HL-60 (cell line): ENCODE measurements at places on chromosomes 2 and 18.

DNA sequence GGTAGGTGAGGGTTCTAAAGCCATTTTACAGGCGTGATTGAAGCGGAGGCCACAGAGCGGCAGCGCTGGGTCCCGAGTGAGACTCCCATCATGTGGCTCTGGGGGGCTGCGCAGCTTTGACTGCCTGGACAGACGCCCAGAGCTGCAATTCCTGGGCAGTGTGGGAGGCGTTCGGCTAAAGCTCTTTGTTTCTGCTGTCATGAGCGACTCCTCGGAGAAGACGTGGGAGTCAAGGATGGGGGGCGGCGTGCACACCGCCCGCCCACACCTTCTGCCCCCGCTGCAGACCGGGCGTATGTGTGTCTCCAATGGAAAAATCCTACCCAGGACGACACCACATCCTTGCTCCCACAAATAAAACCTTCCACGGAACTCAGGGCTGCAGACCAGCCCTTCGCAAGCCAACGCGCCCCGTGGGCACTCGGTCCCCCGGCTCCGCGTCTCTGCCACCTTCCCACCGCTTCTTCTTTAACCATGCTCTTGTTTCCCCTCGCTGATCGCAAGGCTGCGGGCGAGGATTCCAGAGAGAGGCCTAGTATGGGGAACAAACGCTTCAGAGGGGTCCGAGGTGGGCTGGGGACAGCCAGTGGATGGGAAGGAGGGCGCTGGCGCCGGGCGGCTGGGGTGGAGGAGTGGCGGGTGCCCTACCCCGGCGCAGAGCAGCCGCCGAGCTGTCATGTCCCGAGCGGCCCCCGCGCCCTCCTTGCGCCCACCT lies 680 bp upstream of the LBH start:
- DNase-seq: no peak

- no peak for DNase-seq
Measured at GRCh38 chr2:197298609-197299008, 12.0 kb downstream of the ANKRD44 start.

GRCh38 chr2:18467749-18468360 lies 92.6 kb downstream of the RDH14 start:
- no peak for DNase-seq

- DNase-seq: no peak
Measured at GRCh38 chr18:63550068-63550467, 7.9 kb downstream of the SERPINB12 start.

GRCh38 chr2:238895891-238896600 lies 48.2 kb downstream of the TWIST2 start:
- no peak for DNase-seq

- no peak for DNase-seq
Measured at GRCh38 chr2:74138600-74139323, 8.9 kb downstream of the BOLA3 start.

GRCh38 chr2:234329202-234329960 lies 167.5 kb downstream of the ARL4C start:
- no peak for DNase-seq

GRCh38 chr2:116761864-116762263 lies 1052.6 kb upstream of the DDX18 start:
- no peak for DNase-seq

DNA sequence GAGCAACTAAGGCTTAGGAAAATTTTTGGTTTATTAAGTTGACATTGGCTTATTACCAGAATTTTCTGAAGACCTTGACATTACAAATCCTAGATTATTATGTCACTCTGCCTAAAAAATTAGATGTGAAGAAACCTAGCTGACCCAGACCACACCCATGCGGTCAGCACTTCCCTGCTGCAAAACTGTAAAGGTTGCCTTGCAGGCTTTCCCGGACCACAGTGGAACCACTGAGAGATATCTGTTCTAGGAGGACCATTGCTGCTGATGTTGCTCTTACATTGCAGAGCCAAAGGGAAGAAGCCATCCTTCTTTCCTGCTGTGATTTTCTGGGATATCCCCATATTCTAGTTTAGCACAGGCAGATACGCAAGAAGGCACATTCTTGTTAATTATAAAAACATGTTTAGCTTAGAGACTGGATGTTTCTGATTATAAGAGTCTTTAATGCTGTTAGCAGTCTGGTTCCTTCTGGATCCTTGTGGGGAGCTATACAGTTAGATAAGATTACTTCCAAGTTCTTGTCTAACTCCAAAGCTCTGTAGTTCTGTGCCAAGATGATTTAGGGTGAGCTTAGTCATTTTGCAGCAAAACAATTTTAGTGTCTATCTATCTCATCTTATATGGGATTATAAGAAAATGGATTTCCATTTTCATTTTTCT lies 70.2 kb downstream of the AOX1 start:
- no peak for DNase-seq

DNA sequence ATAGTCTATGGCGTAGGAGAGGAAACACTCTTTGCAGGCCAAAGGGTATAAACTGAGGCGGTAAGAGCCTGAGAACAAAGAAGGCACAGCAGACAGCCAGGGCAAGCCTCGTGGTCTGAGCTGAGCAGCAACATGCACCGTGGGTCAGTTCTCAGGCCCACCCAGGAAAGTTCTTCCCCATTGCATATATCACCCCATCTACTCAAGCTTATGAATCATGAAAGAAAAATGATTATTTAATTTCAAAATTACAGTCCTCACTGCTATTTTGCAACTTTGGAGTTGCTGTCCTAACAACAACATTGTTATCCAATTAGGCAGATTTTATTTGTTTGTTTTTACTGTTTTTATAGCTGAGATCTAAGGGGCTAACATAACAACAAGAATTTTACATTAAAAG lies 54.7 kb upstream of the RIOK3 start:
- DNase-seq: no peak

DNA sequence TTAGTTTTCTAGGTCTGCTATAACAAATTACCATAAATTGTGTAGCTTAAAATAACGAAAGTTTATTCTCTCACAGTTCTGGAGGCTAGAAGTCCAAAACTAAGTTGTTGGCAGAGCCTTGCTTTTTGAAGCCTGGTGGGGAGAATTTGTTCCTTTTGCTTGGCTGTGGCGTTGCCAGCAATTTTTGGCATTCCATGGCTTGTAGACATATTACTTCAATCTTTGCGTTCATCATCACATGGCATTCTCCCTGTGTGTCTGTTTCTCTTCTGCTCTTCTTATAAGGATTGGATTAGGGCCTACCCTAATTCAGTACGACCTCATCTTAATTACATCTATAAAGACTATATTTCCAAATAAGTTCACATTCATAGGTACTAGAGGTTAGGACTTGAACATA lies 217.7 kb downstream of the MBD5 start:
- DNase-seq: no peak

- no peak for DNase-seq
Measured at GRCh38 chr2:240898108-240898730, 2.3 kb upstream of the MAB21L4 start.

DNA sequence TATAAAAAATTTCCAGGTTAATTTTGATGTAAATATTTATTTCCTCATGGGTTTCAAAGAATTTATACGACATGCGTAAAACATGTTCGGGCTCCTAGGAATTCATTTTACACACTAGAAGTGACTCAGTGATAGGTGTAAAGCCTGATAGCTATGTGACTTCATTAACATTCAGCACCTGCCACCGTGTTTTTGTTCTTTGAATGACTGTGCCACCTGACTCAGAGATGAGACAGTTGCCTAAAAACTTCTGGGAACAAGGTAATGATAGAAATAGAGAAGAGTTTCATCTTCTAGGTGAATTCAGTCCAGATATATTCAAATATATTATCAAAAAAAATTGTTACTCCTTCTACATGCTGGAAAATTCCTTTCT lies 10.0 kb downstream of the IL1R2 start:
- DNase-seq: no peak

DNA sequence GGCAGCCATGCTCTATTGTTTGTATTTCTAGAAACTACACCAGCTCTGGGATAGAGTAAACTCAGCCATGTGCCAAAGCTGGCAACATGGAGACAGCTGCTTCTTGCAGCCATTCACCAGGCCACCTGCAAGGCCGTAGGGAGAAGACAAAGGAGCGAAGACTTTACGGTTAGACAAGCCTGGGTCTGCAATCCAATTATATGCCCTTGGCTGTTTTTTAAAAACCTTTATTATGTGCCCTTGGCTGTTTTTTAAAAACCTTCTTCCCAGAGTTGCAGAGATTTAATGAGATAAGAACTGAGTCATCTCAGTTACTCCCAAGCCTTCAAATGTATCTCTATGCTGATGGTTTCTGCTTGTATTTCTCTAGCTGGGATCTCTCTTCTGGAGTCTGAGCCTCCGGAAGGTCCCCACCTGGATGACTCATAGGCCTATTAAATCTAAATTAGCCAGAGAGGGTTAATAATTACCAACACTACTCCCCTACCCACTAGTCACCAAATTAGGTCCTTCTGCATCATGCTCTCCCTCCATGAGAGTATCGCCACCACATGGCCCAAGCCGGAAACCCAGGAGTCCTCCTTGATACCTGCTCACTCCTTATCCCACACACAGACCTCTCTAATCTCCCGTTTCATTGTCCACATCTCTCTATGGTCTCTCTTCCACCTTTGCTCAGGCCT lies 17.5 kb upstream of the DPP4 start:
- DNase-seq: no peak

- no peak for DNase-seq
Measured at GRCh38 chr18:3839581-3839981, 389.6 kb downstream of the TGIF1 start.

DNA sequence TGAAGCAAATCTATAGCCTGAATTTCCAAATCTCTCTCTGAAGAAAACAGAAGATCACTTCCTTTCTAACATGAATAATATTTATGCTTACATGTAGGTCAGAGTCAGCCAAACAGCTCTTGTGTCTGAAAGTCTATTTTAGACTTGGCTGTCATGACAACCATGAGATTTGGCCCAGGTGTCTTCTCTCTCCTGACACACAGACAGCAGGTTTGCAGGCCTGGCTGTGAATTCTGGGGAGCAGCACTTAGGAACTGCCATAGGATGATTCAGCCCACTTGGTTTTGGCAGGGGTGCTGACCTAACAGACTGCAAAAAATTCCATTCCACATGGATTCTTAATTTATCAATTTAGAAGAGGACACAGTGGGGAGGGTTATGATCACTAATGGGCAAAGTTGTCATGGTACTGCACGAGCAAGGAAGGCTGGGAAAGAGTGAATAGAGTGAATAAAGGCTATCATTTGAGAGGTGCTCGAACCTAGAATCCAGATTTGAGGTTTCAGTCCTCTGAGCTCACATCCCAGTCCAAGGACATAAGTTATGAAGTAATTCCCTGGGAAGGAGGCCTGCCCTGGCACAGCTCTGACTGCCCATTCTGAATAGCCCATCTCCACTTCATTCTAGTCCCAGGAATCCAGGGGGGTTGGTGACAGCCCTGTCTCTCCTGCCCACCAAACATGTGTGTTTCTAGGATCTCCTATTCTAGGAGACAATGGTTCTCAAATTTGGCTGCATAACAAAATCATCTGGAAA lies 453.9 kb upstream of the TRIB2 start:
- no peak for DNase-seq

- no peak for DNase-seq
Measured at GRCh38 chr2:225502971-225503370, 103.5 kb downstream of the NYAP2 start.

DNA sequence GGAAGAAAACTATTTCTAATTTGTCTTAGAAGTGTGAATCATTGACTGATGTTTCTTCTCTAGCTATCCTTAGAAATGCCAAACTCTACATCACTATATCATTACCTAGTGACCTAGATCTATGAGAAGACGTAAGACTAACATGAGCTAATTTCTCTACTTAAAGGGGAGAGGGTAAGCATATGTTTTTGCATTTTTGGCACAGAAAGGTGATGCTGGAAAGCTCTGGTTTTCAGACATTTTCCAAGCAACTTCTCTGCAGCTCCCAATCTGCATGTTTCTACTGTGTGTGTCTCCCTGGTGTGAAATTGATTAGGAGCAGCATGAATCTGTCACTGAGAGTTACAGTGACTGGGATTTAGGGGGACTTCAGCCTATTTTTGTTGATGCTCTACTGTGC lies 235.2 kb upstream of the LINC00305 start:
- DNase-seq: no peak

DNA sequence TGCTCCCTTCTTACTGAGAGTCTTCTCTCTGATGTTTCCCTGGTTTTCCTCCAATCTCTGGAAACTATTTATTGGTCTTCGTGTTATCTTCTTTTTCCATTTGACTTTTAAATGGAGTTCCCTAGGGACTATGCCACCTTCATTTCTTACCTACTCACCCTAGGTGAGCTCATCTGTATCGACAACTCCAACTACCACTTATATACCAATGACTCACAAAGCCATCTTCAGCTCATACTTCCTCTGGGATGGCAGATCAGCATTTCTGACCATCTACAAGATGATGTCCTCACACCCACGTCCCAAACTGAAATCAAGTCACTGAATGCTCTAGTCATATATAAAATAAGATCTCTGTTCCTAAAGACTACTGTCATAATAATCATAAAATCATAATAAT lies 40.6 kb downstream of the CFAP210 start:
- no peak for DNase-seq

GRCh38 chr18:49544362-49544761 lies 17.5 kb upstream of the LIPG start:
- DNase-seq: no peak

- peak; percentile 72 for DNase-seq
Measured at GRCh38 chr2:152466980-152467676, 132.2 kb downstream of the FMNL2 start.

- no peak for DNase-seq
Measured at GRCh38 chr2:138607746-138608145, 106.2 kb downstream of the SPOPL start.

DNA sequence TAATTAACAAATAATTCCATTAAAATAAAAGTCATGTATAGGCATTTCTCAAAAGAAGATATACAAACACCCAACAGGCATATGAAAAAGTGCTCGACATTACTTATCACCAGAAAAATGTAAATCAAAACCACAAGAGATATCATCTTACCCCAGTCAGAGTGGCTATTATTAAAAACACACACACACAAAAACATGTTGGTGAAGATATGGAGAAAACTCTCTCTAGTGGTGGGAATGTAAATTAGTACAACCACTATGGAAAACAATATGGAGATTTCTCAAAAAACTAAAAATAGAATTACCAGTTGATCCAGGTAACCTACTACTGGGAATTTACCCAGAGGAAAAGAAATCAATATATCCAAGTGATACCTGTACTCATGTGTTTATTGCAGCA lies 966.3 kb upstream of the POU3F3 start:
- DNase-seq: no peak

- DNase-seq: no peak
Measured at GRCh38 chr2:109372614-109373013, 241.2 kb downstream of the SEPTIN10 start.

DNA sequence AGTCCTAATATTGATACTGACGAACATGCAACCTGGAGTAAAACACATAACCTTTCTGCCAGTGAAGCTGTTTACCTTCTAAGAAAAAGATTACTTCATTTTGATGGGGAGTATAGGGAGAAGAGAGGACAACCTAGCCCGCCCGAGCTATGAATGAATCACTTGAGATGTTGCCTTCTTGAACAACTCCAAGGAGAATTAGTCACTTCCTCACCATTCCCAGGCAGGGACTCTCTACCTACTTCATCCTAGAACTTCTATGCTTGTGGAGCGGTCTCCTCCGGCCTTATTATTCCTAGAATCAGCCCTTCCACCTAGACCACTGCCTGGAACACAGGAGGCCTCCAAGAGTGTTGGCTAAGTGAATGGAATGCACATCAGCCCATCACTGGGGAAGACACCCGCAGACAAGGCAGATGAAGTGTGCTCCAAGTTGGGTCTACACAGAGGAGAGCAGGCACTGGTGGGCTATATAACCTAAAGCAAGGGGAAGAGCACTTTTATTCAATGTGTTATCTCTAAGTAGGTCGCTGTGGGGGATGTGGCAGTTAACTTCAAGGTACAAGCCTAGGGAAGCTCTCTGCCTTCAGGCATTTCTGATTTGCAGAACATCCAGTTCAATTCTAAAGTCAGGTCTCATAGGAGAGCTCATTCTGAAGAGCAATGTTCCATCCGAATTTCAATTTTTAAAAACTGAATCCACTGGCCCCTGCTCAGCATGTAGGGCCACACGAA lies 57.4 kb downstream of the STK39 start:
- no peak for DNase-seq
